NCI-H2227 treated with DMSO at 0.1 percent for 48 hours (cell line): ENCODE measurements at places on chromosomes 2 and 18.

GRCh38 chr18:63553081-63553480, 10.9 kb downstream of the SERPINB12 start:
- no peak for DNase-seq

- no peak for DNase-seq
Observed at GRCh38 chr2:190607014-190607597, 41.8 kb upstream of the NAB1 start.

- DNase-seq: no peak
Observed at GRCh38 chr2:102977426-102978090, 215.7 kb downstream of the TMEM182 start.

- DNase-seq: no peak
Observed at GRCh38 chr2:179613701-179614100, 247.7 kb downstream of the ZNF385B start.

DNA sequence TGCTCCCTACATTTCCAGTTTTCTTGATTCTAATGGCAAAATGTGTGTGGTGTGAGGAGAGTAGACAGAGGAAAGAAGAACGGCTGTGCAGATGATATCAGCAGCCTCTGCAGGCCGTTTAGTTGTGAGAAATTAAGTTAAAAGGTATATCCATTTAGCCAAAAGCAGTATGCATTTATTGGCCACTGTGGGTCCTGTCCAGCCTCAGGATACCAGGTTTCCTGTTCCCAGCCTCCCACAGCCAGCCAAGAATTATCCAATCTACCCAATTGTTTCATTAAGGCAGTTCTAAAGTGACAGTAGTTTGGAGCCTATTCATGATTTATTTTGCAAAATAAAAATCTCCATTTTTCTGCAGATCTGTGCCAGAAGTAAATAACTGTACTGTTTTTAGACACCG, 107.5 kb downstream of the TMEM18 start:
- DNase-seq: no peak

GRCh38 chr2:182951948-182952663, 85.7 kb upstream of the FRZB start:
- no peak for DNase-seq

DNA sequence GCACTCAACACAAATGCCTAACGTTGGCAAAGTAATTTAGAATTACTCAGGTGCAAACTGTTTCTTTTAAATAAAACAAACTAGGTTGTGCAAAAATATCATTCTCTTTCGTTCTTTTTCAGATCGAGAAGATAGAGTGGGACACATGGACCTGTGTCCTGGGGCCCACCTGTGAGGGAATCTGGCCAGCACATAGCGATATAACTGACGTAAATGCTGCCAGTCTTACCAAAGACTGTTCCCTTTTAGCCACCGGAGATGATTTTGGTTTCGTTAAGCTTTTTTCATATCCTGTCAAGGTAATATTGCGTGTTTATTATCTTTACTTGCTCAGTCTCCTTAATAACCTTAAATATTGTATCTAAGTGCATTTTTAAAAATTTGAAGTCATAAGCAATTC, 133.6 kb downstream of the RTN4 start:
- DNase-seq: no peak

DNA sequence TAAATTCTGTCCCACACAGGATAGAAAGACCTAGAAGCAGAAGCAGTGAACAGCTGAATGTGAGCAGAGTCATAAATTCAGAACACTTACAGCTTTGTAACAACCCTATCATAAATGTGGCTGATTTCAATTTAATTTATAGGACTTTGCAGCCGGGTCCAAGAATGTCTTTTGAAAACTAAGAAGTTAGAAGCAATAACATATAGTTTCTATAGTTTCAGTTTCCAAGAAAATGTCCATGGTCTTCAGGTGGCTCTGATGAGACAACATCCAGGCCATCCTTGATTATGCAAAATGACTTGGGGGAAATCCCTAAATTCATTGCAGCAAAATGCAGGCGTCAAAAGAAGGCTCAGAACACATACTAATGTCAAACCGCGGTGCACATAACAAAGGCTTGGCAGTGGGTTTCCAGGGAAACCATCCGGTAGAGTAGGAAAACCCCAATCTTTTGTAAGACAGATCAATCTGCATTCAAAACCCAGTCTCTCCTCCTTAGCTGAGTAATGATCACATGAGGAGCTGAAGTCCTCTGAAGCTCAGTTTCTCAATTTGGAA, 442.2 kb upstream of the ID2 start:
- no peak for DNase-seq

DNA sequence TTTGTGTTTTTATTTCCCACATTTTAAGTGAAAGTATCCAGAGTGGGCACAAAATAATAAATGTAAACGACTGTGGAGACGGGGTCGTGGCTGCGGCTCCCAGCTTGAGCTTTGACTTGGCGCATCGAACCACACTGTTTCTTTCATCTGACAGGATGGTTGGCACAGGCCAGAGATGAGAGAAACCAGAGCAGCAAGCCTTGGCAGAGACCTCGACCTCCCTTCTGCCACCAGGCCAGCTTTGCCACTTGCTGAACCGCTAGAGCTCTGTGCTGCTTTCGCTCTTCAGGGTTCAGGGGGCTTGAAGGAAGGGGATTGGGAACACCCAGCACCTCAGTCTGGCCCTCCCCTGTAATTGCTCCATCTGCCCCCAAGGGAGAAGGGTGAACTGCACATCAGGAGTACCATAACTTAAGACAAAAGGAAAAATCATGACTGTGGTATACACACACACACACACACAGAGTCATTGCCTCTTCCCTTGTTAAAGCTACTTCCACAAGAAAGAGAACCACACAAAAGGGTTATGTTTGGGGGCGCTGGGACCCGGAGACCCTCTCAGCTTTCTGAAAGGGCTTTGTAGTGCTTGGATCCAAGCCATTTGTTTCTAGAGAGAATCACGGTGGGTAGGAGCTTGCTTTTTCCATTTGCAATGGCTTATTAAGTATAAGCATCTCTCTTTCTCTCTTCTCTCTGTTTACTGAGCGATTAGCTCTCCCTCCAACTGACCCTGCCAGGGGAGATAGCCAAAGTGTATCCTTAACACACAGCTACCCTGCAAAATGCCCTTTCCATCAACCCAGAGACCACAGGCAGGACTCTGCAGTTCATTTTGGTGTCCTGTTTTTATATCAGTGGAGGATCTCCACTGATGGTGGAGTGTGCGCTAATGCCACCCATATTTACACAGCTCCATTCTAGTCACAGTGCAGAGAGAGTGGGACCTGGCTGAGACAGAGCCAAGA, 23.0 kb downstream of the POU3F3 start:
- no peak for DNase-seq

DNA sequence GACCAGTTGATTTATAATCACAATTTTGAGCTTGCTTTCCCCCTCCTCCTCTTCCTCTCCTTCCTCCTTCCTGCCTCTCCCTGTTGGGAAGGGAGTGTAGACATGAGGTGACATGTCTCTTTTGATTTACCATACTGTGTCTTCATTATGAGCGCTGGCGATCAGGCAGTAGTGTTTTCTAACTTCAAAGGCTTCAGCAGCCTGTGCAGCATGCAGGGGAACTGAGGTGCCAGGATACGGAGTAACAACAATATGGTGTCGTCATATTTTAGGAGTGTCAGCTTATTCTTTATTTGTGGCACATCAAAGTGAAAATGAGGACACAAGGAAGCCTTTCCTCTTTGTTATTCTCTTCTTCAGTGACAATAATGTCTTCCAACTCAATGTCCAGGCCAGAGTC, 864.2 kb downstream of the SLC4A3 start:
- DNase-seq: no peak

- DNase-seq: no peak
Observed at GRCh38 chr2:222355860-222356259, 57.1 kb upstream of the PAX3 start.

DNA sequence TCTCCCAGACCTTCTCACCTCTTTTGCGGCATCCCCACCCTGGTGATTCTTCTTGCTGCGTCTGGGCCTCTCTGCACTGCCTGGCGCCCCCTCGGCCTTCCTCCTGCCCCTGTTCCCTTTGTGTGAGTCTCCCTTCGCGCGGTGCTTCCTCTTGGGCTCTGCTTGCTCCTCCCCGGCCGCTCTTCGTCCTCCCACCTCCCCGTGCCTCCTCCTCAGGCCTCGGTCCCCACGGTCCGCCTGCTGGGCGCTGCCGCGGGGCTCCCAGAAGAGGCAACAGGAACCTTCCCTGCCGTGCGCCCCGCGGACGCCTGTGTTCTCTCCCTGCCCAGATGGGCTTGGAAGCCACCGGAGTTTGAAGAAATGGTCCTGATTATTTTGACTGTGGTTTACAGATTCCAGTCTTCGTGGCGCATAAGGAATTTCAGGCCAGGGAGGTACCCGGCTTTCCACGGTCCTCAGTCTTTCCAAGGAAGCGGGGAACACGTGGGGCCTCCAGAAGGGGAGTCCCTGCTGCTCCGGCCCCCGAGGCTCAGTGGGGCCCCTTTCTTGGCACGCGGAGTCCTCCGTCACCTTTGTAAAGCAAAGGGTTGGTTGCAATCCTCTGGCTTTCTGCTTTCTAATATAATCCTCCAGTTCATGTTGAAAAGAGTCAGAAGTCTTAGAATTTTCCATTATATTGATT, 13.1 kb downstream of the RNU2-63P start:
- peak; percentile 20 for DNase-seq

- DNase-seq: no peak
Observed at GRCh38 chr18:9900699-9901098, 13.1 kb upstream of the VAPA start.

- DNase-seq: no peak
Observed at GRCh38 chr2:113896791-113897190, 6.9 kb downstream of the ACTR3 start.

- no peak for DNase-seq
Observed at GRCh38 chr2:45984896-45985473, 312.2 kb upstream of the EPAS1 start.

- DNase-seq: no peak
Observed at GRCh38 chr2:96733931-96734330, 5.9 kb downstream of the LMAN2L start.

DNA sequence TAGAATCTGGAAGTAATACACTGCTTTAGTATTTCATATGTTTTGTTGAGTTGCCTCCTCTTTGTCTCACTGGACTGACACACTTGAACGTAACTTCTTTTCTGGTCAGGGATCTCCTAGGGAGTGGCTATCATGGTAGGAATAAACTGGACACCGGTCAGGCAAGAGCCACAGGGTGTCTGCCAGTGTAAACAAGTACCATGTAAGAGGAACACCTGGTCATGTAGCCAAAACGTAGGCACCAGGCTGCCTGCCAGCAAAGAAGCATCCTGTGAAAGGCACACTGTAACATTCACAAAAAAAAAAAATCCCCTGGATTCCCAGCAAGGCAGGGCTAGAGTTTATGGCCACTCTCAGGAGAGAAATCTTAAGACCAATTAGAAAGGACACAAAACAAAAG, 372.8 kb upstream of the RND3 start:
- no peak for DNase-seq

GRCh38 chr2:424306-425171, 136.6 kb upstream of the ALKAL2 start:
- DNase-seq: no peak

DNA sequence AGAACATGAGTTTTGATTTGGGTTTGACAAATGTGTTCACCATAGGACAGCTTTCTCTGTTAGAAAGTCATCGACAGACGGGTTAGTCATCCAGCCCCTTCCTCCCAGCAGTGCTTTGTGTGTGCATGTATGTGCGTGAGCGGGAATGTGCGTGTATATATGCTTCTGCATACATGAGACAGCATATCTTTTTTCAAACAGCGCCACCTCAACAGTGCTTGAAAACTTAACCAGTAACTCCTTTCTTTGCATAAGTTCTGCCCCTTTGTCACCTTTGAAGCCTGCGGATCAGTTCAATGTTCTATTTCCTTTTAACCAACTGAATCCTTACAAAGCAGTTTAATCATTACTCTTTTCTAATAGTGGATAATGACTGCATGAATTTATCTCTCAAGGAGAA, 351.4 kb downstream of the LPIN1 start:
- DNase-seq: no peak
